Stimulated activated CD4-positive, alpha-beta T cell treated with anti-CD3 and anti-CD28 coated beads, Interleukin-1b, Interleukin-23, amount 100 ng/mL, for 1 hour (primary cell): ENCODE measurements at places on chromosomes 12 and 14.

GRCh38 chr14:46215801-46216200 lies 435.8 kb downstream of the RPL10L start:
- DNase-seq, result no peak

DNA sequence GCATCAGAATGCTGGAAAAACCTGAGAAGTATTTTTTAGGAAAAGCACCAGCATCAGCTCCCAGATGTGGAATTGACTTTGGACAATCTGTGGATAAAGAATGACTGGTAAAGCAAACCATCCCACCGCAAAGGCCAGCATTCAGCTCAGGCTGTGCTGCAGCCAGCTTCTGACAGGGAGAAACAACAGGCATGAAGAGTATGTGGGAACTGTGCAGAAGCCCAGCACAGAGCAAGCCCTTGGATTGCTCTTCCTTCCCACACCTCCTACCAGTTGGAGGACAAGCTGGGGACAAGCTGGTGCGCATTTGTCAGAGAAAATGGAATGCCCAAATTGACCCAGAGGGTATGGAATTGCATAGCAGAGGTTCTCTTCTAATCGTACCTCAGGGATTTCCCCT lies 228.1 kb downstream of the ANO2 start:
- no peak for DNase-seq

DNA sequence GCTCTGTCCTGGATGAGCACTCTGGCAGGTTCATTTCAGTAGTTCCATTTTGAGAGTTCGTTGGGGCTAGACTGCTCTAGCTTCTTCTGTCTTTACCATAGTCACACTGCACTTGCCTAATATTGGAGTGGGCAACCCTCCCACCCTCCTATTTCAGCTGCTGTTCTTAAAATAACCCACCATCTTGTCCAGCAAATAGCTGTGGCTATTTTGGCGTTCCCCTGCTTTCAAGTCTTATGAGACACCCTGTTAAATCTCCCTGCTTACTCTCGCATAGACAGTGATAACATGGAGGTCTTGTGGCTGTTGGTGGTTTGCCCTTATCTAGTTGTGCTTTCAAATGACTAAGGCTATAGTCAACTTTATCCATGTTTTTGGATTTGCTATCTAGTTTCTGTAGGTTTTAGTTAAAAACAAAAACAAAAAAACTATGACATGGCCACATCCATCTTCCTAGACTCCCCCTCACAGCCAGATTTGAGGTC lies 65.5 kb downstream of the LRP6 start:
- DNase-seq, result no peak

GRCh38 chr14:36519431-36520321 lies at the start of gene NKX2-1:
TSS of gene NKX2-1 (minus strand) at chr14:36520232. CDS start at chr14:36520129, 103 bp downstream.
- DNase-seq, result no peak

DNA sequence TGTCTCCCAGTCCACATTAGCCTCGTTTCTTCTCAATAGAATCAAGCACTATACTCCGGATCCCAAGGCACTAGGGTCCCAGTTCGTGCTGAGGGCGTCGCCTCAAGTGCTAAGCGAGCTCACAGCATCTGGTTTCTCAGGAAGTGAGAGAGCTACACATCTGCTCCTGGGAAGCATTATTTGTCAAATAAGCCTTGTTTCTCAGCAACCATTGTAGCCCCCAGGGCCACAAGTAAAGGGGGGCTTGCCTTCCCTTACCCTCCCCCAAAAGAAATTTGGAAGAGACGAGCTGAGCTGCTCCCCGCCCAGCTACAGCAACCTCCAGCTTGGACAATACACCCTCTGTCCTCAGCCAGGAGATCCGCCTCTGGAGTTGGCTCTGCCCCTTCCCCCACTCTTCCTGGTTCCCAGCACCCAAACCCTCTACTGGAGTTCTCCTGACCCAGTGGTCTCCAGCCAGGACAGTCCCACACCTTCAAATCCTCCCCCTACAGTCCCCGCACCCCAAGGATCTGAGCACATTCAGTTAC lies 5.7 kb upstream of the TNS2 start:
- no peak for DNase-seq

GRCh38 chr14:40983604-40984003 lies 623.1 kb upstream of the LRFN5 start:
- no peak for DNase-seq

DNA sequence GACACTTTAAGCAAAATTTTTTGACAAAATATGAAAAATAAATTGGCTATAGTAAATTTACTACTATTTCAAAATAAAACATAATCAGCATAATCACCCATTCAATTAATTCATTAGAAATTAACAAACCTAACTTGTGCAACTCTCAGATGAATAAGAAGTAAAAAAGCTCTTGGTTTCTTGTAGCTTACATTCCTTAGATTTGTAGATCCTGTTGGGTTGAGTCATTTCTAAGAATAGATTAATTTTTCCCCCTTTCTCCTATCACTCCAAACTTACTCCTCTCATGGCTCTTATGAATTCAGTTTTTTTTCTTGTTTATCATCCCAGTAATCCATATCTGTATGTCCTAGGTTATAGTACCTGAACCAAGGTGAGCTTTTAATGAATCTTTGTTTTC lies 230.9 kb upstream of the LRIG3 start:
- DNase-seq, result no peak

DNA sequence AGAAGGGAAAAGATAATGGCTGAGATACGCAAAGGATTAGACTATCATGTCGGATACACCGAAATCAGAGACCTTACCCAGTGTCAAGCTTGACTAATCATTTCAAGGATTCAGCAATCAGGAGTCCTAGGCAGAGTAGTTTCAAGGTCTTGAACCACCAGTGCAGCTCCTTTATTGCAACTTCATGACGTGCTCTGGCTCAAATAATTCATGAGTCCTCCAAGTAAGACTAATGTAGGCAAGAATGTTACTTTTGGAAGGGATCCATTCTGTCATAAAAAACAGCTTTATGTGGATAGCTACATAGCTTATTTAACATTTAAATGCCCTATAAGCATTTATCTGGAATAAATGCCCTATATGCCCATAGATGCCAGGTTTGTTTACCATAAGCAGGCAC lies 123.2 kb downstream of the LMO3 start:
- no peak for DNase-seq

GRCh38 chr12:62776575-62776974 lies 158.4 kb downstream of the PPM1H start:
- no peak for DNase-seq

GRCh38 chr14:78451319-78451695 lies 281.1 kb downstream of the NRXN3 start:
- DNase-seq, result no peak

DNA sequence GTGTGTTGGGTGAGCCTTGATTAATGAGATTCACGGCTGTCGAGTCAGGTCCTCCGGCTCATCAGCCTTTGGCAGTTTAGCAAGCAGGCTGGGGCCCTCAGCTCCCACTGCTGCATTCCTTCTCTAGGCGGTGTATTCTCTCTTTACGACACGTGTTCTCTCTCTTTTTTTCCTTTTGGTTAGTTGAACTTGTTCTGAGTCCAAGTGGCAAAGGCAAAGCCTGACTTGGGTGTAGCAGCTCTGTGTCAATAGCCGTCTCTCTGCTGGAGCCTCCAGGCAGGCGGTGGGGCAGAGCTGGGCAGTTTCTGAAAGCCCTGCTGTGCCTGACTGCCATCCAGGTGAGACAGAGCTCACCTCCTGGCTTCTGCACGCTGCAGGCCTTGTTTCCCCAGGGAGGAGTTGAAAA lies 46.6 kb downstream of the SUSD6 start:
- no peak for DNase-seq

- DNase-seq, result no peak
These were observed 129.8 kb upstream of the TMEM132C start for GRCh38 chr12:128137140-128137539.

- DNase-seq, result no peak
These were observed 837.3 kb upstream of the TMEM132C start for GRCh38 chr12:127429551-127430285.

DNA sequence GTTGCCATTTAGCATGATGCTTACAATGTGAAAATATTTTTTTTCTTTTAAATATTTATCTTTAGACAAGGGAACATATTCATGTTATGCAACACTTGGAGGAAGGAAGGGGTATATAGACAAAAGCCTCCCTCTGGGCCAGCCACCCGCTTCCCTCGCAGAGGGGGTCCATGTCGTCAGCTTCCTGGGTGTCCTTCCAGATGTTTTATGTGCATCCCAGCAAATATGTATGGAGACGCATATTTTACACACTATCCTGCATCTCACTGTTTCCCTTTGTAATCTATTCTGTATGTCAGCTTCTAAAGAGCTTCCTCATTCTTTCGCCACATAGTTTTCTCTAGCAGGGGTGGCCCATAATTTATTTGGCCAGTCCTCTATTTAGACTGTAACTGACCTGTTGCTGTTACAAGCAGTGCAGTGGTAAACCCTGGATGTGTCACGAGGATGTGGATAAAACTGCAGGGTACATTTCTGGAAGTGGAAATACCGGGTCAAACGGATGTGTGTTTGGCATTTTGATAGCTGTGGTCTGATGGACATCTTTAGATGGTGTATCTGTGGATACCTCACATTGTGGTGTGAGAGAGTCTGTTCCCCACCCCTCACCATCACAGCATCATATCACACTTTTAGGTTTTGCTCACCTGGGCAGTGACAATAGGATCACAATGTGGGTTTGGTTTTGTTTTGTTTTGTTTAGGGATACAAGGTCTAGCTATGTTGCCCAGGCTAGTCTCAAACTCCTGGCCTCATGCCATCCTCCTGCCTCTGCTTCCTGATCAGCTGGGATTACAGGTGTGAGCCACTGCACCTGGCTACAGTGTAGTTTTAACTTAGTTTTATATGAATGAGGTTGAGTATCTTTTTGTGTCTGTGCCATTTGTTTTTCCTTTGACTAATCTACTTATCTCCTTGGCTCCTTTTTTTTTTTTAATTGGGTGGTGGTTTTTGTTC lies 31.6 kb downstream of the FAM222A start:
- no peak for DNase-seq

GRCh38 chr14:55846826-55847446 lies 266.9 kb downstream of the KTN1 start:
- DNase-seq, result no peak
